GM23338 (cell line): ENCODE measurements at places on chromosomes 12 and 14. TPM values are rescaled to one million over a fixed set of nuclear protein-coding genes. Genes with fewer than 3 reads are reported as not detected.

LTB4R2 gene
- 6.4 and 12.6 TPM in 2 replicates for total RNA-seq

TAS2R42 gene
- 0.38 TPM in 1 of 2 replicates, not detected in the other for total RNA-seq

EIF4B gene
- 564 and 584 TPM in 2 replicates for total RNA-seq

- peaks cover 13% of the 10 kb centered on the region for H3K36me3 ChIP-seq
- H3K27me3 ChIP-seq = no peaks in the 10 kb centered on the region
- H3K27ac ChIP-seq = no peak overlapping the region
- peaks cover 16% of the 10 kb centered on the region for H3K4me1 ChIP-seq
- DNase-seq = peak; percentile 77
- H3K4me3 ChIP-seq = peak overlapping the region; percentile 88
Measured at GRCh38 chr12:95857156-95857555, 1.6 kb upstream of the SNRPF start.

- peaks cover 13% of the 10 kb centered on the region for H3K4me1 ChIP-seq
- no peak for DNase-seq
- no peak overlapping the region for H3K27ac ChIP-seq
- no peak overlapping the region for H3K4me3 ChIP-seq
- H3K27me3 ChIP-seq = no peaks in the 10 kb centered on the region
Measured at GRCh38 chr12:3416670-3417069, 74.3 kb upstream of the PRMT8 start.

GRCh38 chr12:127130506-127131124 is 1136.4 kb upstream of the TMEM132C start:
- H3K4me3 ChIP-seq = no peak overlapping the region
- no peak for DNase-seq
- H3K36me3 ChIP-seq = no peaks in the 10 kb centered on the region
- no peaks in the 10 kb centered on the region for H3K4me1 ChIP-seq
- H3K27me3 ChIP-seq = no peaks in the 10 kb centered on the region

- H3K27ac ChIP-seq = no peak overlapping the region
- no peak for DNase-seq
- no peaks in the 10 kb centered on the region for H3K36me3 ChIP-seq
Measured at GRCh38 chr12:121648458-121649028, 20.9 kb downstream of the MORN3 start.

DNA sequence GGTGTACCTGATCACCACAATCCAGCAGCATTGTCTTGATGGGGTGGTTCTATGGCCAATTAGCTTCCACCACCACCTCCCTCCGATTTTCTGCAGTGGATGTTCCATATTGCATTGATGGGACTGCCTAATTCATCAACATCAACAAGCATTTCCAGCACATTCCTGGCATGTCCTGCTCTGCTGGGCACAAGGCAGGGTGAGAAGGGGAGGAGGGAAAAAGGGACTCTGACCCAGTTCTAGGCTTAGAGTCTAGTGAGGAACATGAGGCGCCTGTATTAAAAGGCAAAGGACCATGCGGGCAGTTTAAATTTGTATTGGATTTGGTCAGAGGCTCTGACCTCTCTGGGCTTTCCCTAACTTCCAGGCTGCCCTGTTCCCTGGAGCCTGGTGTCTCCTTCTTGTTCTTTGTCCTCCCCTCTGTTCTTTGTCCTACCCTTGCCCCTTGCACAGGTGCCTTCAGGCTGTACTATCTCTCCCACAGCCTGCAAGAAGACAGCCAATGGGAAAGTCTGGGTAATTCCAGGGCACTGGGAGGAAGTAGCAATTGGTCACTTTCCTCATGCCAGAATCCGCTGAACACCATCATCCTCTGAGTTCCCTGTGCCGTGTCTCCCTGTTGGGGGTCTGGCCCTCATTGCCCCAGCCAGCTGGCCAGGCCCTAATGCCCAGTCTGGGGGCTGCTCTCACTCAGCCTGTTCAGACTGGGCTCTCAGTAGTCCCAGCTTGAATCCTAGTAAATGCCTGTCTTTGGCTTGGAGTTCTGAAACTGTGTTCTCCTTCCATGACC is 43.3 kb downstream of the TSPAN11 start:
- no peaks in the 10 kb centered on the region for H3K4me1 ChIP-seq
- H3K27ac ChIP-seq = no peak overlapping the region
- DNase-seq = no peak
- H3K27me3 ChIP-seq = no peaks in the 10 kb centered on the region
- no peaks in the 10 kb centered on the region for H3K36me3 ChIP-seq

DNA sequence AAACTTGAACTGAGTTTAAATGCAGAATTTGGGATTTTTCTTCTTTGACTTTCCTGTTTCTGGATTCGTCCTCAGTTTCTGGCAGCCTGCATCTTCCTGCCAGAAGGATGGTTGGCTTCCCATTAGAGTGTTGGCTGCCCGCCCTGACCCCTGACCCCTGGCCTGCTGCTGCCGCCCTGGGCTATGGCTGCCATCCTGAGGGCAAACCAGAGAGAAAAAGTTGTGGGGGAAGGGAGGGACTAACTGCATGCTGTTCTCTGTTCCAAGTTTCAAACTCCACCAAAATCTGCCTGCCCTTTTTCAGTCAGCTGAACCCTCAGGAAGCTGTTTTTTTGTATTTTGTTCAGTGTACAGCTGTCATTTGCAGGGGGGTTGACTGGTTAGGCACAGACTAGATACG is 48.4 kb downstream of the FNTB start:
- H3K4me3 ChIP-seq = no peak overlapping the region
- H3K27ac ChIP-seq = no peak overlapping the region
- H3K4me1 ChIP-seq = no peaks in the 10 kb centered on the region
- H3K36me3 ChIP-seq = no peaks in the 10 kb centered on the region; the same call in 1 of the 2 replicates
- H3K27me3 ChIP-seq = no peaks in the 10 kb centered on the region
